Stimulated activated naive CD4-positive, alpha-beta T cell (primary cell): ENCODE measurements at places on chromosomes 7 and 10.

DNA sequence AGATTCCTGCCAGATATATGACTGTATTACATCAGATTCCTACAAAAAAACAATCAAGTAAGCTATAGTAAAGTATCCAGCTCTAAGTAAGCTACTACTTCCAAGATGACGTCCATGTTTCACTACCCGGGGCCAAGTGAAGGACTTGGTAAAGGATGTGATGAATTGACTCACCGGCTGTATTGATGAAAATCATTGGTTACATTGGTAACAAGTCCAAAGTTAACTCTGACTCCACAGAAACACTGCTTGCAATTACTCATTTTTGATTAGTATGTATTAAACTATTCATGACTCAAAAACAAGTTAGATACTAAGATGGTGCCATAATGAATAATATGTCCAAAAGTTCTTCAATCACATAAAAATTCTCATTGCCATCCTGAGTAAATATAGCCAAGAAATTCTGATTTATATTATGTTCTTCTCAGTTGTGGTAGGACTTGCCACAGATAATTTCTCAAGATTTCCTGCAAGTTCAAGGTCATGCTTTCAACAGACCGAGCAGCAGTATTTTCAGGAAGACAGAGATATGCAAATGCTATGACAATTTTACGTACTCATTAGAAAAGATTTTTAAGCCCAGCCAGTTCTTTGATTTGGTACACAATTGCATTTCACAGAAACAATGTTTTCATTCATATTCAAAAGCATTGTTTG is 12.6 kb upstream of the DNAJC1 start:
- no peak for DNase-seq

- DNase-seq: no peak
These were observed 203.2 kb downstream of the DNAJB6 start for GRCh38 chr7:157540020-157540419.

- DNase-seq: no peak
These were observed 64.4 kb downstream of the FBXL13 start for GRCh38 chr7:103010211-103010610.

DNA sequence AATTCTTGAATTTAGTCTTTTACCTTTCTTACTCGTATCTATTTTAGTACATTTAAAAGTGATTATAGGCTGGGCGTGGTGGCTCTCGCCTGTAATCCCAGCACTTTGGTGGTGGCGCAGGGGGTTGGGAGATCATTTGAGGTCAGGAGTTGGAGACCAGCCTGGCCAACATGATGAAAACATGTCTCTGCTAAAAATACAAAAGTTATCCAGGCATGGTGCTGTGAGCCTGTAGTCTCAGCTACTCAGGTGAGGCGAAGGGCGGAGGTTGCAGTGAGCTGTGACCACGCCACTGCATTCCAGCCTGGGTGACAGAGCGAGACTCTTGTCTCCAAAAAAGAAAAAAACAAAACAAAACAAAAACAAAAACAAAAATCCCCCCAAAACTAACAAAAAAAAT is 12.2 kb downstream of the PRKCQ start:
- DNase-seq: no peak

- no peak for DNase-seq
These were observed 236.9 kb downstream of the SLC25A13 start for GRCh38 chr7:96084881-96085553.

- DNase-seq: no peak
These were observed 69.4 kb downstream of the AMZ1 start for GRCh38 chr7:2757361-2757903.

DNA sequence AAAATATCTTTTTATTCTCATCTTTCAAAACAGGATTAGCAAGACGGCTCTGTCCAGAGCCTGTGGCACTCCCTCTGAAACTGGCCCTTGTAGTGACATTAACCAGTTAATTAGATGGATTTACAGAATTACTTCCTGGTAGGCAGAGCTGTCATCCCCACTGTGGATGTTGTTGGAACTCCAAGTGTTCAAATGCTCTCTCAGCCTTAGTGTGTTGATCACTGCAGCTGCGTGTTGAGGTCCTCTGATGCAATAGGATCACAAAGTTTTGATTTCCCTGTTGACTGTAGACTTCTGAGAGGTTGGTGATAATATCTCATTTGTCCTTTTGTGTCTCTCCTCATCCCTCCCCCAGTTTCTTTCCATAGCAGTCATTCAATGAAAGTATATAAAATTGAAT is 117.3 kb upstream of the CDK6 start:
- DNase-seq: no peak

- no peak for DNase-seq
These were observed 21.6 kb upstream of the WASL start for GRCh38 chr7:123770378-123770777.

- no peak for DNase-seq
These were observed 663.0 kb upstream of the GRM3 start for GRCh38 chr7:85980740-85981139.

GRCh38 chr10:11586170-11586569 is 25.3 kb downstream of the USP6NL start:
- DNase-seq: no peak

- no peak for DNase-seq
These were observed 97.4 kb upstream of the PDCD4 start for GRCh38 chr10:110774069-110775019.

GRCh38 chr10:73997461-73997786 is 492 bp upstream of the VCL start:
- no peak for DNase-seq

GRCh38 chr7:18505870-18506460 is 10.4 kb downstream of the HDAC9 start:
- DNase-seq: no peak

- no peak for DNase-seq
These were observed 343.8 kb upstream of the ANKRD30A start for GRCh38 chr10:36781570-36781969.

DNA sequence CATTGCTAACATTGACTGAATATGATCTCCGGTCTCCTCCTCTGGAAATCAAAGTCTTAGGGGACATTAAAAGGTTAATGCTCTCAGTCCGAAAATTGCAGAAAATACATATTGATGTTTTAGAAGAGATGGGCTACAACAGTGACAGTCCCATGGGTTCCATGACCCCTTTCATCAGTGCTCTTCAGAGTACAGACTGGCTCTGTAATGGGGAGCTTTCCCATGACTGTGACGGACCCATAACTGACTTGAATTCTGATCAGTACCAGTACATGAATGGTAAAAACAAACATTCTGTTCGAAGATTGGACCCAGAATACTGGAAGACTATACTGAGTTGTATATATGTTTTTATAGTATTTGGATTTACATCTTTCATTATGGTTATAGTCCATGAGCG is 39.2 kb downstream of the SAMD8 start:
- no peak for DNase-seq

DNA sequence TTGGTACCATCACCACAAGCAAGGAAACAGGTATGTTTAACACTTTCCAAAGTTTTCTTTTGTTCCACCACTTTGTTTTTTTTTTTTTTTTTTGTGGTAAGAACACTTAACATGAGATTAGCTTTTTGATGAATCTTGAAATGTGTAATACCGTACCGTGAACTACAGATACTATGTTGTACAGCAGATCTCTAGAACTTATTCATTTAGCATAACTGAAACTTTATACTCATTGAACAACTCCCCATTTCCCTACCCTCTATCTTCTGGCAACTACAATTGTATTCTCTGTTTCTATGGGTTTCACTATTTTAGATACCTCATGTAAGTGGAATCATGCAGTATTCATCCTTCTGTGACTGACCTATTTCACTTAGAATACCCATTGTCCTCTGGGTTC is 162.7 kb upstream of the ITGB1 start:
- no peak for DNase-seq

- DNase-seq: no peak
These were observed 6.5 kb upstream of the OIT3 start for GRCh38 chr10:72887043-72887442.

DNA sequence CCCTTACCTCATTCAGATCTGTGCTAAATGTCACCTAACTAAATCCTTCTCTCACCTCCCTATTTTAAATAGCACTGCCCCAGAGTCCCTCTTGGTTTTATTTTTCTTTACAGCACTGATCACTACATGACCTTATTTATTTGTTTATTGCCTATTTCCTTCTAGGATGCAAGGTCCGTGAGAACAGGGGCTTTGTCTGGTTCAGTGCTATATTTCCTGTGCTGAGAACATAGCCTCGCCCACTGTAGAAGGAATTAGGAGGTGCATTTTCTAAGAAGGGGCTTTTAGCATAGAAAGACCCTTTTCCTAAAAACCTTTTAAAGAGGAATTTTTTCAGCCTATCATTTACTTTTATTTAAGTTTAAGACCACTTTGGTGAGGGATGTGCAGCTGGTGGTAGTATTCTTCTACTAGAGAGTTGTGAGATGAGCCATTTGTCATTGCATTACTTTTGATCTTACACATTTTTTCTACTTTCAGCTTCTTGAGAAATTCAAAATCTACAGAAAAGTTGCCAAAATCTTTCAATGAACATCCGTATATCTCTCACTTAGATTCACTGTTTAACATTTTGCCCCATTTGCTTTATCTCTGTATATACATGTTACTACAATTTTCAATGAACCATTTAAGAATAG is 13.5 kb upstream of the PCGF5 start:
- DNase-seq: no peak

GRCh38 chr7:13241416-13241815 is 554.0 kb downstream of the ARL4A start:
- DNase-seq: no peak

GRCh38 chr10:132638130-132638515 is 100.5 kb downstream of the INPP5A start:
- no peak for DNase-seq

DNA sequence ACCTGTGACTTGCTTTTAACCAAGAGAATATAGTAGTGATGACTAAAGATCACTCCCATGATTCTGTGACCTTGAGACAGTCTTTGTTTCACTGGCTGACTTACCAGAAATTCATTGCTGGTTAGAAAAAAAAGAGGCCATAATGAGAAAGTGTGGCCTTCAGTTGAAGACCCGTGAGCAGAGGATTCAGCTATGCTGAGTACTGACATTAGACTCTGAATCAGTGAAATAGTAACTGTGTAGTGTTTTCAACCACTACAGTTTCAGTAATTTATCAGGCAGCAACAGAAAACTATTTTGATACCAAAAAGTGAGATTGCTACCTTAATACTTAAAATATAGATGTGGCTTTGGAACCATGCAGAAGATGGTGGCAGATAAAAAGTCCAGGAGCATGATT is 298.0 kb upstream of the KCND2 start:
- no peak for DNase-seq

DNA sequence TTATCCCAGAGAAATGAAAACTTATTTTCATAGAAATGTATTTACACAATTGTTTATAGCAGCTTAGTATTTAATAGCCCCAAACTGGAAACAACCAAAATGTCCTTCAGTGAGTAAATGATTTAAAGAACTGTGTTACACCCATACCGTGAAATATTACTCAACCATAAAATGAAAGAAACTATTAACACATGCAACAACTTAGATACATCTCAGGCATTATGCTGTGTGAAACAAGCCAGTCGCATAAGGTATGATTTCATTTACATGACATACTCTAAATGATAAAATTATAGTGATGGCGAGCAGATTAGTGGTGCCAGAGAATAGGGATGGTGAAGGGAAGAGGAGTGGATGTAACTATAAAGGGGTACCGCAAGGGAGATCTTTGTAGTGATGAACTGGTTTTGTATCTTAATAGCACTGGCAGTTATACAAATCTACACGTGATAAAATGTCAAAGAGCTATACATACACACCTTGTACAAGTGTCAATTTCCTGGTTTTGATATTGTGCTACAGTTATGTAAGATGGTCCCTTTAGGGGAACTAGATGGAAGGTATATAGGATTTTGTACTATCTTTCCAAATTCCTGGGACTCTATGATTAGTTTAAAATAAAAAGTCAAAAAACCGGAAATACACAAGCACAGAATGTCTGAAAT is 40.5 kb downstream of the MACC1 start:
- DNase-seq: no peak
